ENCODE measurements at places on chromosomes 11 and 22.

GRCh38 chr11:40100162-40100553, 1359.3 kb downstream of the LRRC4C start:
- DNase-seq: no peak

GRCh38 chr11:64765291-64765850, 5.6 kb upstream of the PYGM start:
- no peak for DNase-seq

DNA sequence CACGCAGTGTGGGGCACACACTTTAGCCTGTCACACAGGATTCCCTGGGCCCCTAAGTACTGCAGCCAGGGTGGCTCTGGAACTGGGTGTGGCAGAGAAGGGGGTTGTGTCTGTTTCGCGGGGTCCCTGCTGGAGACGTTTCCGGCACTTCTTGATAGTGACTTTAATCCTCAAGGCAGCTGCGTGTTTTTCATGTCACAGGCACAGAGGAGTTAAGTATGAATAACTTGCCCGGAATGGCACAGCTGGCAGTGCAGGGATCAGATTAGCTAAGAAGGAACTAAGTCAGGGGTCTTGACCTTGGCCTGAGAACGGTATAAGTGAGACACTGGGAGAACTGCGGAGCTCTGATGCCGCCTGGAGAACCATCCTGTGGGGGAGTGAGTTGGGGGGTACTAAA, 7.5 kb upstream of the KRTAP5-7 start:
- no peak for DNase-seq

DNA sequence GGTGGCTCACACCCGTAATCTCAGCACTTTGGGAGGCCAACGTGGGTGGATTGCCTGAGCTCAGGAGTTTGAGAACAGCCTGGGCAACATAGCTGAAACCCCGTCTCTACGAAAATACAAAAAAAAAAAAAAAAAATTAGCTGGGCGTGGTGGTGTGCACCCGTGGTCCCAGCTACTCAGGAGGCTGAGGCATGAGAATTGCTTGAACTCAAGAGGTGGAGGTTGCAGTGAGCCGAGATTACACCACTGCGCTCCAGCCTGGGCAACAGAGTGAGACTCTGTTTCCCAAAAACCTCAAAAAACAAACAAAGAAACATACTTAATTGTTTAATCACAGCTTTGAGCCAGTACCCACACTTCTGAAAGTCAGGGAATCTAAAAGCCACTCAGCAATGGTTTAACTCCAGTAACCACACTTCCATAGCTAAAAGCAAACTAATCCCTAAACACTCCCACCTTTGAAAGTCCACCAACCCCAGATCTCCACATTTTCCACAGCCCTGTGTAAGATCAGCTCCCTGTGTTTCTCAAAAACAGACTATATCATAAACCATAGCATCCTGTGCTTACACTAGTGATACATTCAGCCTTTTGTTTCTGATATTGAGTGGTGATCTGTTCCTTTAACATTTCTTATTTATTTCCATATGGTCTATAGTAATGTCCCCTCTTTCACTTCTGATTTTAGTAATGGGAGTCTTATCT, 4.9 kb upstream of the OR2AT4 start:
- DNase-seq: no peak

DNA sequence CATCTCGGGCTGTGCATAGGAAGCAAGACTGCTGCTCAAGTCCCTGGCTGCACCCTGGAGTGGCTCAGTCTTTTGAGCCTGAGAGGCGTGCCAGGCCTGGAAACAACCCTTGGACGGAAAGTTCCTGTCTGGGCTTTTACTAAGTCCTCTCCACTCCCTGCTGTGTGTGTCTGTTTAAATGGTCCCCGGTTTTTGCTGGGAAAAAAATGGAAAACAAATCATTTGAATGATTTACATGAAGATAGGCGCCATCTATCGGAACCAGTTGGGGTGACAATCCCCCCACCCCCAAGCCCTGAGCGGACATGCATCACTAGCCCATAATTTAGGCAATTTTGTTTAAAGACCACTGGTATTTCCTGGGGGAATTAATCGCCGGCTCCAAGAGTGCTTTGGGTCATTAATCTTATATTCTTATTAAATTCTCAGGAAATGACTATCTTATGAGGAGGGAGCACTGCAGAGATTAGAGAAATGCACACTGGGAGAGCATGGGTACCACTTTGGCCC, 2.7 kb upstream of the GAB2 start:
- DNase-seq: peak; percentile 26

GRCh38 chr11:59818572-59818971, 8.0 kb upstream of the MRPL16 start:
- no peak for DNase-seq

DNA sequence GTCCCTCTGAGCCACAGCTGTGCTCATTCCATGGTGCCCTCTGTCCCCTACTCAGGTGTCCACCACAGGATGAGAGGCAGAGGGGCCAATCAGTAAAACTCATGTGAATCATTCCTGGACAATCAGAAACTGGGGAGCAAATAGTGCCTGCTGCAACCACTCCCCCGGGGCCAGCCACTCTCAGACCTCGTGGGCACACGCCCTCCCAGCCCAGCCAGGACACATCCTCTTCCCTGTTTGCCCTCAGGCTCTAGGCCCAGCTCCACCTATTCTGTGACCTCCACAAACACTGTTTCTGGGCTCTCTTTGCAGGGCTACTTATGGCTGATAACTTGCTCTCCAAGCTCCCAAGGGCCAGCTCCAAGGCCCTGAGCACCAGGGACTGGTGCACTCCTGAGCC, 14.0 kb upstream of the KCTD14 start:
- DNase-seq: no peak

- DNase-seq: peak; percentile 6
Measured at GRCh38 chr22:36027935-36028645, 534 bp downstream of the RBFOX2 start.

DNA sequence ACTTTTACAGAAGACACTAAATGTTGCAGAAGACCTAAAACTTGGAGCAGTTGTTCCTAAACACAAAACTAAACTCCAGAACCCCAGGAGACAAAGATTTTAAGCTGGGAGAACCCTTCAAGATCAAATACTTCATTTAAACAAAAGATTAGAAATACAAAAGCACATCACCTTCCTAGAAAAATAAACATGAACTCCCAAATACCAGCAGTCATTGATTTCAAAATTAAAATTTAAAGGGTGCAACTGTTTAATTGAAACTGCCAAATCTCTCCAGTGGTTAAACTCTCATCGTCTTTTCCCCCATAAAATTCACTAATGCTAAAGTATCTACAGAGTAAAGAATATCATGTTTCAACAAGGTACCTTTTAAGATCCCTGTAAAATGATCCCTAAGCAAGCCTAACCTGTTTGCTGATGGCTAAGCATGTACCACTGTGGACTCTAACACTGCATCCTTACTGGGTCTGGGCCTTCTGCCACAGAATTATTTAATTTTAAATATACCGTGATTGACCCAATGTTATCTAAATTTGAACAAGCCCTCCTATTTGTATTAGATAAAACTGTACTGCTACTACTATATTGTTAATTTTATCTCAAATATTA, 53.7 kb upstream of the CCDC34 start:
- DNase-seq: no peak

DNA sequence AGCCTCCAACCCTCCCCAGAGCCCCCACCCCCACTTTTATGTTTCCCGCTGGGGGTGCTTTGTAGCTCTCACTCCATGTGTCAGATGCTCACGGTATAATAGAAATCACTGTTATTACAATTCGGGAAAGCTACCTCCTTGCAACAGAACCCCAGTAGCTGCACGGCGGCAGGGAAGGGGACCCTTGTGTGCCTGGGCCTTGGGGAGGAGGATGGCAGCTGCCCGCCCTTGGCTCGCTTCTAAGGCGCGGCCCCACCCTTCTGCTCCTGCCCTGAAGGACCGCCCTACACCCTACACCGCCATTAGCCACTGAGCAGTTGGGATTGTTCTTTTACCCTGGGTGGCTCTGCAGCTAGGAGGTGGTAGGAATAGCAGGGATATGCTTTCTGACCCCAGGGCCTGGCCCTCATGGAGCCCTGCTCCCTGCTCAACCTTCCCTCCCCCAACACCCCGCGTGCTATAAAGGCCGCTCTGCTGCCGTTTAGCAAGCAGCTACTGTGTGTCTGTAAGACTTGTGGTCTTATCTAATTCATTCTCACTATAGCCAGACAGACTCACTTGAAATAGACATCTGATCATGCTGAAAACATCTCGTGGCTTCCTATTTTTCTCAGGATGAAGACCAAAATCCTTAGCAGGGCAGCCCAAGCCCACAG, 219.7 kb downstream of the CEP164 start:
- DNase-seq: no peak

- DNase-seq: no peak
Measured at GRCh38 chr11:121587182-121587581, 134.4 kb upstream of the SORL1-AS1 start.

DNA sequence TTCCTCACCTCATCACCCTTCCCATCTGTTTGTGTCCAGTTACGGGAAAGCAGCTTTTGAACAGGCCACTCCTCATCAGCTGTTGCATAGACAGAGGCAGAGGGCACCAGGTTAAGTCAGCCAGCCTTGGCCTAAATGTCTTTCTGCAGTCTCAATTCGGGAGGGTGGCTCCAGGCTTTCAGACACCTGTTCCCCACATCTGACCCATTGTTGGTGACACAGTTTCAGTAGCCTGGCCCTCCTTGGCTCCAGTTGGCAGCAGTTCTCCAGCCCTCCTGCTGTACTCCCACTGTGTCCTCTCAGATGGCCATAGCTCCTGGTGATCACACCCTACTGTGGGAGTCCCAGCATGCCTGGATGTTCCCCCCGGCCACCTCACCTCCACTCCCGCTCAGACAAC, 70.8 kb upstream of the MYOD1 start:
- no peak for DNase-seq

DNA sequence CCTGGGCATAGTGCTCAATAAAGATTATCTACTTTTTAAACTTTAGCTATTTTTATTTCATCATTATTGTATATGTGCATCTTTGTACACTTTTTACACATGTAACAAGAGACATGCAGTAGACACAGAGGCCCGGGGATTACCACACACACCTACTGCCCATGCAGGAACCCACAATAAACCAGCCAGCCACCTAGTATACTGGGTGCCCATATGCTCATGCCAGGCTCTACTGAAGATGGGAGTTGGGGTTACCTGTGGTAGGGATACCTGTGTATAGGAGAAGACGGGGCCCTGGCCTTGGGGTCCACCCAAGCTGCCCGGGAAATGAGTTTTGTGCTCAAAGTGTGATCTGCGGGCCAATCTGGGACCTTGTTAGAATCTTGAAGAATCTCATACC, 31.2 kb upstream of the P2RY2 start:
- no peak for DNase-seq

- no peak for DNase-seq
Measured at GRCh38 chr11:46948378-46949131, 12.0 kb downstream of the CSTPP1 start.

DNA sequence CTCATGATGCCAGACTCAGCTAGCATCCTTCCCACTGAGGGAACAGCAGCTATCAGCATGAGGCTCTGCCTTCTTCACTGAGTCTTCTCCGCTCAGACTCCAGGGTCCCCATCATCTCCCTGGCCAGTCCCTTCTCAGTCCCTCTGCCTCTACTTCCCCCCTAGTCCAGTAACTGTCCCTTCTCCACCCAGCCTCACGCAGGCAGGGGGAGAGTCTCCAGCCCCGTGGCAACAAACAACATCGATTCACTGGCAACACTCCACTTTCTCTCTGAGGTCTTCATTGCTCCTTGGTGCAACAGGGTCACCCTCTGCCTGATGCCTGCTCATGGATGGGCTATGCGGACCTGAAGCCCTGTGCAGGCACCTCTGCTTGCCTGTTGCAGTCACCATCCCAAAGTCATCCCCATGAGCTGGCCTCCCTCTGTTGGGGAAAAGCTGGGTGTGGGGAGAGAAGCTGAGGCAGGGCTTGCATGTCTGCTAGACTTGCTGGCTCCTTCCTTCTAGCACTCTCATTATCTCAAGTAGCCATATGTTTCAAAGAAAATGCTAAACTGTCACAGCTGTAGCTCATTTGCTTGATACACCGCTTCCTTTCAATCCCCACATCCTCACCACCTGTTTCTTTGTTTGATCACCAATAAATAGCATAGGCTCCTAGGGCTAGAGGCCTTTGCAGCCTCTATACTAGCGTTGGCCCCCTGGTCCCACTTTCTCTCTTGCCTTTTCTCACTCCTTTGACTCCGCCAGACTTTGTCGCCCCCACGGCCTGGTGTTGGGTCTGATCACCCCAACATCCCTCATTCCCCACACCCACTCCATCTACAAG, 4.3 kb upstream of the BCR start:
- DNase-seq: no peak

- DNase-seq: no peak
Measured at GRCh38 chr22:19723983-19724827, 866 bp downstream of the GP1BB start.

DNA sequence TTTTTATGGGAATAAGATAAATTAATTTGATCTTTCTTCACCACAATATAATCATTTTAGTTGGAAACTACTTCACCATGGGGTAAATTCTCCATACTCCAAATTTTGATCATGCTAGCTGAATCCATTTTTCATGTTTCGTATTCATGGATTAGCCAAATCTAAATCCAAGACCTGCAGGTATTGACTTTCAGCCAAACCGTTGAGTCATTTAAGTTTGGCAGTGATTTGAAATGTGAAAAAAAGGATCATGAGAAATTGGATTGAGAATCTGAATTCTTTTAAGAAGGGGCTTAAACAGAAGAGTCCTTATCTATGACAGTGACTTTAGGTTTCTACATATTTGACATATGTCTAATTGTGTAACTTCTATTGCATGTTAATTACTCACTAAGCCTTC, 5.3 kb downstream of the GAS2 start:
- DNase-seq: no peak

- DNase-seq: no peak
Measured at GRCh38 chr11:69968396-69969347, 109.4 kb upstream of the ANO1 start.

- no peak for DNase-seq
Measured at GRCh38 chr22:24984122-24984521, 31.6 kb downstream of the KIAA1671 start.

DNA sequence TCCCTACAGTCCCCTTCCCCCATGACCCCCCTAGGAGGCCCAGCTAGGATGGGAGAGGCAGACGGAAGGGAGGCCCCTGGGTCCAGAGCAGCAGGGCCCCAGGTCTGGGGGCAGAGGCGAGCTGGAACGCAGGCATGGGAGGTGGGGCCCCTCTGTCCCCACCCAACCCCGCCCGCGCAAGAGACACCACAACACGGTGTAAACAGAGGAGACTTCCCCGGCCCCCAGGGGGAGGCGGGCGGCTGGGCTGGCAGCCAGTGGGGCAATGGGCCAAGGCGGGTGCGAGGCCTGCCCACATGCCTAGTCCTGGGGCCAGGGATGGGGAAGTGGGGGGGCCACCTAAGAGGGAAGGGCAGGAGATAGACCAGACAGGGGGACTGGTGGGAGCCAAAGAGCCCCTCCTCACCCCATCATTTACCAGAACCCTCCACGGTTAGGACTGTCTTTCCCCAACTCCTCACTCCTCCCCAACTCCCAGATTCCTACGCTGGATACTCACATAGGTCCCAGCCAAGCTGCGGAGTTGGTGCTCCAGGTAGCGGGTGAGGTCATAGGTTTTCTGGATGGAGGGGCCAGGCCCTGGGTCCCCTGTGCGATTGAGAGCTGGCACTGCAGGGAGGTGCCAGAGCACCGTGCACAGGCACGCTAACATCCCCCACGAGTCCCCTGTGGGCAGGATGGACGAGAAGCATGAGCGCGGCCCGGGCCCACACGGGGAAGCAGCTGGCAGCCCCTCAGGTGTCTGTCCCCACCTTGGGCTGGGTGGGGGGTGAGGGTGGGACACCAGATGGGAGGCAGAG, 6.2 kb downstream of the CLCF1 start:
- no peak for DNase-seq
